ENCODE measurements at places on chromosomes 6 and 20.

DNA sequence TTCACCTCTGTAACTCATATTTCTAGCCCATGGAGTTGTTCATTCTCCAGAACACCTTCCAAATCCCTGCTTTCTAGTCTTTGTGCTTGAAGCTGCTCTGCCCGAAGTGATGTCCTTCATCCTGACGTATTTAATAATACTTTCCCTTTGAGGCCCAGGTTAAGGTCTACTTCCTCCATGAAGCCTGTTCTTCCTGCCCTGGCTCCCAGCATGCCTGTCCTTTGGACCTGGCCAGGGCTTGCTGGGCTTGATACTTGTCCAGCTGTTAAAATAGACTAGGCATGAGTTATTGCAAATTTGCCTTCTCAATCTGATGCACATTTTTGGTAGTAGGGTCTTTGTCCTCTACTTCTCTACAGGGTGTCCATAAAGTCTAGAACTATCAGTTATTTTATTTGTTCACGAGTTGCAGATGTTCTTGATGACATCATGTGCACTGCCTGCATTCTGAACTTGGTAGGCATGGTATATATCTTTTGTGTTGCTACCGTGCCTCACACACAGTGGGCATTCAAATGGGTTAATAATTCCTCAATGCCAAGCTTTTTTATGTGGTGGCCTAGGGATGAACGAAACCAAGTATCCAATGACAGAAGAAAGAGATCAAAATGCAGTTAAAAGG, 3.1 kb upstream of the MAP7 start:
- DNase-seq: no peak

- no peak for DNase-seq
Measured at GRCh38 chr6:150006961-150007464, 18.3 kb downstream of the RAET1L start.

DNA sequence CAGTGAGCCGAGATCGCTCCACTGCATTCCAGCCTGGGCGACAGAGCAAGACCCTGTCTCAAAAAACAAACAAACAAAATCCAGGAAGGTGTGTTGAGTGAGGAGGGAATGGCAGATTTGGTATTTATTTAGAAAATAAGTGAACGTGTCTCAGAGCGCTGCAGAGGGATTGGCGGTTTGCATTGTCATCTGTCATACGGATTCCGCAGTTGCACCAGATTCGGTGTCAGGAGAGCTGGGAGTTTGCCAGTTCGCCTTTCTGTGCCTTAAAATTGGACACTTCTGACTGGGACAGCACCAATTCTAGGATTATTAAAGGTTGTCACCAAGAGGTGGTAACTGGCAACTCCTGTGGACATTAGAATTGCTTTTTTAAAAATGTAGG, 912 bp downstream of the SNRNP48 start:
- DNase-seq: no peak

DNA sequence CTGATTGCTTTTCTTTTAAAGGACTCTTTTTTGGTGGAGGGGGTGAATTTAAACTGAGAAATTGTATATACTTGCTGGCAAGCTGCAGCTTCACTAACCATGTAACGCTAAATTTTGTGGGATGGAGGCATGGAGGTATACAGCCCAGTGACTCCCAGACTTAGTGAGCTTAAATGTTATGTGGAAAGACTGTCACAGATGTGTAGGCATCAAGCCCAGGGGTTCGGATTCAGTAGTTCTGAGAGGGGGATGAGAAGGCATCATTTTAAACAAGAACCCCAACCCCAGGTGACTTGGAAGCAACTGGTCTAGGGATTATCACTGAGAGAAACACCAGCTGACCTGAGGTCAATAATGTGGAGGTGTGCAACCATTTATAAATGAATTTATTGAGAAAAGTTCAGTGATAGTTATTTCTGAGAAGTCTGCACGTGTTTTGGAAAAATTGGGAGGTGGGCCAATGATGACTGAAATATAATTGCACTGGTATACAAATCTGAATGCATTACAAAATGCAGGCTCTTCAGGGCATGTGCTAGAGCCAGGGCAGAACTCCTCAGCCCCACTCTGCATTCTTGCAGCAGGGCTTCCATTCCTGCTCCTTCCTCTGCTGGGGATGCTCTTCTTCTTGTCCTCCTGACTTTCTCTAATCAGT, 26.9 kb downstream of the RFPL4B start:
- DNase-seq: no peak

GRCh38 chr6:141501616-141502015, 631.1 kb upstream of the GJE1 start:
- no peak for DNase-seq

DNA sequence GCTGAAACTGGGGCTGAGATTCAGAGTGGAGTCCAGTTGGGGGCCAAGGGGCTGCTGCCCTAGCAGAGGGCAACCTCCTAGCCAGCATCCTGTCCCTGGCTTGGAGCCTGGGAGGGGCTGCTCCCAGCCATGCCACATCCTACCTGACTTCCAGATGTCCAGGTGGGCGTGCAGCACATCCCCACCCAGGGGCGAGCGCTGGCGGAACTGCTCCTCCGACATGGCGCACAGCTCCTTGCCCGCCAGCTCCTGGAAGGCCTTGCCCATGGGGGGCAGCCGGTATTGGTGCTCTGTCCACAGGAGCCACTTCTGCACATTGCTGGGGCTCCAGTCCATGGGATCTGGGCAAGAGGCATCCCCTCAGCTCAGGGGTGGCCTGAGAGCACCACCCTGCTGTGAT, 15.3 kb downstream of the SPDEF start:
- DNase-seq: no peak

- no peak for DNase-seq
Measured at GRCh38 chr6:5081182-5081581, 4.0 kb upstream of the PPP1R3G start.

GRCh38 chr6:63882208-63882607, 246.6 kb downstream of the PHF3 start:
- no peak for DNase-seq

- no peak for DNase-seq
Measured at GRCh38 chr6:169723200-169723909, 945 bp downstream of the PHF10 start.

DNA sequence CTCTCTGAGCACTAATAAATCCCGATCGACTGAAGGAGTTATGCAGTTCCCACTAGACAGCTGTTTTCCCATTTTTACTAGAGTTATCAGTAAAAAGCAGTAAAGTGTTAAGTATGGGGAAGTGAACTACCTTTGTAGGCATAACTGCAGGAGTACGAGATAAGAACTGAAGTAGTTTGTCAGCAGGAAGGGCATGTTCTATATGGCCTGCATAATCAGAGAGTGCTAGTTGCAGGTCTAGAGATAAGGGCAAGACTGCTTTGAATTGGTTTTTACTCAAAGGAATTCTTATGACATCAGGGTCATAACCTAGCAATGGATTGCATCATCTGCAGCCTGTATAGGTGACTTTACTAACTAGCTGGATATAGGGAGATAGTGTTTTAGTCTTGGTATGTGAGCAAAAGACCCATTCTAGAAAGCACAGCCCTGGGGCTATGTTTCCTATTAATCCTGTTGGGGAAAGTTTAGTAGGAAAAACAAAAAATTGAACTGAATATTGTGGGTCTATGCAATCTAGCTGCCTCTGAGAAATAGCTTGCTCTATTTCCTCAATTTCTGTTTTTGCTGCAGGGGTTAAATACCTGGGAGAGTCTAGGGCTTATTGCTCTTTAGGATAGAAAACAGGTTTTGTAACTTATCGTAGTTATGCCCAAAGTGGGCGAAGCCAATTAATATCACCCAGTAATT, 22.6 kb upstream of the CRISP1 start:
- DNase-seq: no peak

DNA sequence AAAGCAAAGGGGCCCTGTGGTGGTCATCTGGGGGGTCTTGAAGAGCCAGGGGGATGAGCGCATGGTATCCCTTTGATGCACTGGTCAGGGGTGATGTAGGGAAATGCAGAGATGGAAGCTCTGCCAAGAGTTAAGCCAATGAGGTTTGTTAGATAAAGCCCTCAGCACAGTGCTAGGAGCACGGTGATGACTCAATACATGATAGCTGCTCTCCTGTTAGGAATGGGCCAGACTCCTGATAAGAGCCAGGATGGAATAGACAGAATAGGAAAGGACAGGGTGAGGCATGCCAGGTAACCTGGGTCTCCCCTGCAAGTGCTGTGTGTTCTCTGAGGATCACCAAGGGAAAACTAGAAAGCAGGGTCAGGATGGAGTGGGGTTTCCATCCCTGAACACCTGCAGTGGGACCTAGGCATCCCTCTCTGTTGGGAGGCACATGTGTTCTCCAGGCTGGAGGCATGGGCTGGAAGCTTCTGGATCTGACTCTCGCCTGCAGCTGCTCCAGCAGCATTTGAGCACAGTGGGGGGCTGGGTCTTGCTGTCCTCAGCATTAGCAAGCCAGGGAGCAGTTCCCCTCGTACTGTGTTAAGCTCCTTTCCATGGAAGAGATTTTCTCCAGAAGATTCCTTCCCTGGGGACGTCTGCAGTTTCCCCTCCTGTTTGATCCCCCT, 71.8 kb upstream of the TIAM2 start:
- no peak for DNase-seq

DNA sequence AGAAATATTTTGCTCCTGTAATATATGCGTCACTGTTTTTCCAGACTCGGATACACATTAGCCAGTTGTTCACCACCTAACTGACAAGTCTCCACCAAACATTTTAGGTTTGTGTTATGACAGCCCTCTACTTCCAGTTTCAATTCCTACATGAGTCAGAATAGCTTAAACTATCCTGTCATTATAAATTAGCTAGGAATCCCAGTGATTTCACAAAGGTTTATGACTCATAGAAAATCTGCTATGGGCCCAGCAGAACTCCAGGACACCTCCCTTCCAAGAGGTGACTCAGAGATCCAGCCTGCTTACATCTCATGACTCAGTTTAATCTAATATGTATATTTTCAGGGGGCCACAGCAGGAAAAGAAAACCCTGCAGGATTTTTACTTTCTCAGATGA, 17.4 kb upstream of the PLCB4 start:
- no peak for DNase-seq
